Activated B cell treated with CpG ODN at 0.5 μM for 24 hours (primary cell): ENCODE measurements at places on chromosomes 16 and 17.

- no peak for DNase-seq
Measured at GRCh38 chr16:75676909-75677308, at the start of gene CPHXL2. CPHXL2 (minus strand) TSS chr16:75677009; CDS start chr16:75676999, 10 bp downstream.

GRCh38 chr16:84390131-84390785 is 21.9 kb downstream of the ATP2C2 start:
- DNase-seq, result no peak

DNA sequence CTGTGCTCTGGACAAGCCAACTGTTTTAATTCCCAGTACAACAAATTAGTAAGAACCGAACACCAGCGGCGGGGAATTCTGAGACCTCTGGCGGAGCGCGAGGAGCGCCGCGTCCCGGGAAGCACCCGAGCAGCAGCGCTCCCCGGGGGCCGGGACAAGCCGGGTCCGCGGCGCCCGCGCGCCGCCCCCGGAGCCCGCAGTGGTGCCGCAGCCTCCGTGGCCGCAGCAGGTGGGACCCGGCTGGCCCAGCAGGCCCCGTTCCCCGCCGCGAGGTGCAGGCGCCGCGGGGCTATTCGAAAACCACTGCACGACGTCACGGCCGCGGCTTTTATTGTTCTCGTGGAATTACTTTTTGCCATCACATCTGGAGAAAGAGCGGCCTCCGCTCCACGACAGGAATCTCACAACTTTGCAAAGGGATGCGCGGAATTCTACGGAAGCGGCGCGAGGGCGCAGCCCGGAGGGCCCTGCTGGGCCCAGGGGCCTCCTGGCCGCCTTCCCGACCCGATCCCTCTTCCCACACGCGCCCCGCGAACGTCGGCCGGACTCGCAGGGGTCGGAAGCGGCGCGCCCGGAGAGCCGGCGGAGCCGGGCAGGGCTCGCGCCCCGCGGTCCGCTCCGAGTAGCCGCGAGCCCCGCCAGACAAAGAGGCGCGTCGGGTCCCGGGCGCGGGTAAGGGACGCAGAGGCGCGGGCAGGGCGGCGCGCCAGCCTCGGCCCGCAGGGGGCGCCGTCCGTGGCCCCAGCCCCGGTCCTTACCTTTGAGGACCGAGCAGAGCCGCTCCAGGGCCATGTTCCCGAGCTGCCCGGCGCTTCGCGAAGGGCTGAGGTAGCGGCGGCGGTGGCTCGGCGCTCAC is 696 bp downstream of the NETO2 start:
- DNase-seq, result peak; percentile 44

DNA sequence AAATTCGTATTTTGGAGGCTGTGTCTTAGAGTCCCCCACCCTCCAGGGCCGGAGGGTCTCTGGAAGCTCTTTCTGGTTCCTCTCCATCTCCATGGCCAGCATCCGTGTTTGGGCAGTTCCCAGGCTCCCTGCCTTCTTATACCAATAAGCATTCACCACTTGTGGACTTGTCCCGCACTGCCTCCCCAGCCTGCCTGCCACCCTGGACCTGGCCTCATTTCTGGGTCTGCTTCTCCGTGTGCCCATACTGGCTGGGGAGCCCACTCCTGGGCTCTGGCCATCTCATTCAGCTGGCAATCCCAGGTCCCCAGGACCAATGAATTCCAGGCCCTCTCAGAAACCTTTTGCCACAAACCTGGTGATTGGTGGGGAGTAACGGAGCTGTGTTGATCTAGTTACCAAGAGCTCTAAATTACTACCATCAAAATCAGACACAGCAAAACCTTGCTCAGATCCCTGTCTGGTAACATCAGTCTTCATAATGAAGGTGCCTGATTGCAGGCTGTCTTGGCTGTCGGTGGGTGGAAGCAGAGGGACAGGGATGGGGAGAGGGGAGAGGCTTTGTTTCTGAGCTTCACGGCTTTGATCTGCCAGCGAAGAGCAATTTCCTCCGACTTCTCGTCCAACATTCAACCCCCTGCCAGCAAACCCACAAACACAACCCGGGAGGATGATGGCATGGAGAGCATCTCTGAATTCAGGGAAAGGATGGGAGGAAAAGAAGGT is 27.7 kb upstream of the CRHR1 start:
- DNase-seq, result no peak

DNA sequence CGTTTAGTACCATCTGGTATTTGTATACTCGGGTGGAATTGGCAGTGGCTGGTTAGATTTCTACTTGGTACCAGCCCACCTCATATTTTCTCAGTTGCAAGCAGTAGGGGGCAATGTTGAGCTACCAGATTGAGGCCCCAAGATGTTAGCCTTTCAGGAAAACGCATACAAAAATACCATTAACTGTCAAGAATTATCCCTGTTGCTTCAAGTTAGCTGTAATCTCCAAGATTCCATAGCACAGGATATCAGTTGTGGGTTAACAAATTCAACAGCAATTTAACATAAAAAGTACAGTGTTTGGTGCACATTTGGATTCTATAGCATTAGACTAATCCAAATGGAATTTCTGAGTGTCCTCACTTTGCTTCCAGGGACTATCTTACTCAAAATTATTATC is 188.2 kb downstream of the FTO start:
- no peak for DNase-seq

GRCh38 chr16:799948-800833 is at the start of gene GNG13:
GNG13 (minus strand) TSS chr16:800734; CDS start chr16:799077, 1,657 bp downstream.
- DNase-seq, result no peak

- DNase-seq, result peak; percentile 47
Measured at GRCh38 chr17:10156948-10157607, 41.3 kb downstream of the GAS7 start.

GRCh38 chr17:14547016-14547415 is 246.1 kb downstream of the HS3ST3B1 start:
- no peak for DNase-seq

GRCh38 chr17:81890447-81891302 is 711 bp downstream of the ALYREF start:
- DNase-seq, result no peak

- no peak for DNase-seq
Measured at GRCh38 chr16:49354101-49354500, 19.5 kb upstream of the C16orf78 start.

GRCh38 chr17:6090253-6090652 is 20.1 kb downstream of the WSCD1 start:
- no peak for DNase-seq

- no peak for DNase-seq
Measured at GRCh38 chr16:78994135-78994745, 606.3 kb downstream of the MAF start.

- DNase-seq, result no peak
Measured at GRCh38 chr16:86946396-86946795, 368.0 kb downstream of the FOXL1 start.
